Stimulated activated CD8-positive, alpha-beta memory T cell treated with anti-CD3 and anti-CD28 coated beads, Interleukin-15, amount 100 ng/mL, for 1 hour (primary cell): ENCODE measurements at places on chromosomes 13 and 19.

DNA sequence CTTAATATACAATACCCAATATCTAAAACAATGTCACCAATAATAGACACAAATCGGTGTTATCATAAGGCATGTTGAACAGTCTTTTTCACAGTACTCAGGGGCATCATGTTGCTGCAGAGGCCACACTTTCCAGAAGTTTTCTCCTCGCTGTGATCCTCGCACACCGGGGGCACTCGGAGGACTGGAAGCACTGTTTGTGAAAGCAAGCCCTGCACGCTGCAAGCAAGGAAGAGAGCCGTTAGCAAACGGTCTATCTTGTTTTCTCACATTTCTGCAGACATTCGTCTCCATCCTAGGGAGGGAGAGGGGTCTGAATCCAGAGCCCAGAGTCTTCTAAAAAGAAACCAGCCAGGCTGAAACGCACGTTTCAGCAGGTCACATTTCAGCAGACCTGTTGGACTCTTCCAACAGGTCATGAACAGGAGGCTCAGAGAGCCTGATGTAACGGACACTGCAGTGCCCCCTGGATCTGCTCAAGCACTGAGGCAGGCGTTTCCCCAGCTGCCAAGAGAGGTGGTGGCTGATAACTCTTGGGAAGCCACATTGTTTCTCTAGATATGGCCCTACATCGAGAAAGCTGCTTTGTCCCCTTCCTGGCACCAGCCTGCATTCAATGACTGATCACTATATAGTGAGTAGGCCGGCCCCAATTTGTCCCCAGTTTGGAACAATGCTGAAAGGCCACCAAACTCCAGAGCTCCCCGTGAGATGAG, 43.6 kb downstream of the RUBCNL start:
- no peak for DNase-seq

GRCh38 chr13:46527237-46527636, 25.7 kb upstream of the LRCH1 start:
- no peak for DNase-seq

DNA sequence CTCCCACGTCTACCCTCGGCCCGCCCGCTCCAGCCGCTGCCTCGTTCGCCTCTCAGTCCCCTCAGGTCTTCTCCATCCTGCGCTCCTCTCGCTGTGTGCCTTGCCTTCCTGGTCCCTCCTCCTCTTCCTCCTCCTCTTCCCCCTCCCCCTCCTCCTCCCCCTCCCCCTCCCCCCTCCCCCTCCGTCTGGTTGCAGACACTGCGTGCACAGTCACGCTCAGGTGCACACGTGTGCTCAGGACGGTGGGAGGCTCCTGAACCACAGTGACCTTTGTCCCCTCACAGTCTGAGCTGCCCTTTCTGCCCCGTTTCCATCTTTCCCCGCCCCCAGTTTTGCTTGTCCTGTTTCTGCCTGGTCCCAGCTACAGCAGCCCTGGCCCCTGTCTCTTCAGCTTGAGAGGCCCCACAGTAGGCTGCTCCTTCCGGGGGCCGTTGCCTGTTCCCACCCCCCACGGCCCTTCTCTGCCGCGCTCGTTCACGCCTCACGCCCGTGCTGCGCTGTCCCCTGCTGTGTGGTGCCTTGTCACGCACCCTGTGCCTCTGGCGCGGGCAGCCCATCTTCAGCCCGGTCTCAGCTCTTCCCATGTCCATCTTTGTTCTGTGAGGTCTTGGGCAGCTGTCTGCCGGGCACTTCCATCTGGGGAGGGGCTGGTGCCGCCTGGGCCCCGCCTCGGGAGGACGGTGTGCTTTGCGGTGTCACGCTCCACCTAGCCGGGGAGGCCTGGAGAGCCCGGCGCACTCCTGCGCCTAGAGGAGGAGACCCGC, 13.8 kb upstream of the RPS15 start:
- DNase-seq, result no peak

- no peak for DNase-seq
These were observed 25.1 kb downstream of the EFNA2 start for GRCh38 chr19:1310853-1311180.

- DNase-seq, result no peak
These were observed 2758.2 kb downstream of the PCDH9 start for GRCh38 chr13:64471916-64472315.

GRCh38 chr19:20422216-20423205, 143.1 kb downstream of the ZNF737 start:
- DNase-seq, result no peak
